ENCODE measurements at places on chromosomes 1 and 21.

DNA sequence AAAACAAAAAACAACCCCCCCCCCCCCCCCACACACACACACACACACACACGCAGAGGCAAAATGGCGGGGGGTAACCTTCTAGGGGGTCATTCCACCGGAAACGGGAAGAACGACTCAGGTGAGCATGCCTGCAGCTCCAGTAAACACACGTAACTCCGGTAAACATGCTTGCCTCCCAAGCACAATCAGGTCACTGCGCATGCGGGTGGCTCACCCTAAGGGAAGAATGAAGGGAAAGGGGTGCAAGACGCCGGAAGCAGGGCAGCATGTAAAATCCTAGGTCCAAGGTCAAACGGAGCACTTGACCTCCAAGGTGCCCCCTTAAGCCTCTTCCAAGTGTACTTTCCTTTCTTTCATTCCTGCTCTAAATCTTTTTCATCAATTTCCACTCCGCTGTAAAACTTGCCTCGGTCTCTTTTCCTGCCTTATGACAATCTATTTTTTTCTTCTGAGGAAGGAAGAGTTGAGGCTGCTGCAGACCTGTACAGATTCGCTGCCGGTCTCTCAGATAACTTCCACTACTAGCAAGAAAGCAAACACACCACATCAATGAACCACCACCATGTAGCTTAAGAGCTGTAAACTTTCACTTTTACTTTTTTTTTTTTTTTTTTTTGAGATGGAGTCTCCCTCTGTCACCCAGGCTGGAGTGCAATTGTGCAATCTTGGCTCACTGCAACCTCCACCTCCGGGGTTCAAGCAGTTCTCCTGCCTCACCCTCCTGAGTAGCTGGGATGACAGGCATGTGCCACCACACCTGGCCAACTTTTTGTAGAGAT lies 21.0 kb upstream of the CBR3 start:
- no peak for DNase-seq

DNA sequence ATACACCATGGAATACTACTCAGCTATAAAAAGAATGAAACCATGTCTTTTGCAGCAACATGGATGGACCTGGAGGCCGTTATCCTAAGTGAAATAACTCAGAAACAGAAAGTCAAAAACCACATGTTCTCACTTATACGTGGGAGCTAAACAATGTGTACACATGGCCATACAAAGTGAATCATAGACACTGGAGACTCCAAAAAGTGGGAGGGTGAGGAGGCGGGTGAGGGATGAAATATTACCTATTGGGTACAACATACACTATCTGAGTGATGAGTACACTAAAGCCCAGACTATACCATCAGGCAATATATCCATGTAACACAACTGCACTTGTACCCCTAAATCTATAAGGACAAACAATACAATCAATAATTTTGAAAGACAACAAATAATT lies 39.5 kb upstream of the FAM20B start:
- DNase-seq: no peak

DNA sequence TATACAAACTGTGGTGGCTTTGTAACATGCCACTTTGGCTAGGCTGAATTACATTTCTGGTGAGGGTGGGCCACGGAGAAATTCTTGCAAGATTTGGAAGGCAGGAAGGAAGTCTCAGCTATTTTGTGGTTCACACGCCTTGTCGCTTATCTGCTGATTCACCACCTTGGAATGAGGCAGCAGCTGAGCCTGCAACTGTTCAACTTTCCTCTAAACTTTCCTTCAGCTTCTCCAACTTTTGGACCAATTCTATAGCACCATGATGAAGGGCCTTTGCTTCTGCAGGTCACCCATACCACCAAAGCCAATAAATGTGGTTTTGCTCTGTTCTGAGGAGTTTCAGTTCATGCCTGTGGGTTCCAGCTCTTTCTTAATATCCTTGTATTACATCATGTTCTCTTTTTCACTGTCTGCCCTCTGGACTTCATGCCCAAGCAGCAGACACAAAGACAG lies 337.6 kb upstream of the SNX7 start:
- no peak for DNase-seq

GRCh38 chr1:174074757-174075156 lies 52.6 kb upstream of the RC3H1 start:
- peak; percentile 51 for DNase-seq

- DNase-seq: no peak
Observed at GRCh38 chr1:53543130-53543777, 84.1 kb downstream of the DMRTB1 start.

GRCh38 chr1:26701266-26701994 lies 5.6 kb downstream of the ARID1A start:
- peak; percentile 60 for DNase-seq

- no peak for DNase-seq
Observed at GRCh38 chr1:67590329-67590728, 94.7 kb upstream of the GADD45A start.

- DNase-seq: no peak
Observed at GRCh38 chr1:228900886-228901392, 165.7 kb downstream of the RHOU start.

DNA sequence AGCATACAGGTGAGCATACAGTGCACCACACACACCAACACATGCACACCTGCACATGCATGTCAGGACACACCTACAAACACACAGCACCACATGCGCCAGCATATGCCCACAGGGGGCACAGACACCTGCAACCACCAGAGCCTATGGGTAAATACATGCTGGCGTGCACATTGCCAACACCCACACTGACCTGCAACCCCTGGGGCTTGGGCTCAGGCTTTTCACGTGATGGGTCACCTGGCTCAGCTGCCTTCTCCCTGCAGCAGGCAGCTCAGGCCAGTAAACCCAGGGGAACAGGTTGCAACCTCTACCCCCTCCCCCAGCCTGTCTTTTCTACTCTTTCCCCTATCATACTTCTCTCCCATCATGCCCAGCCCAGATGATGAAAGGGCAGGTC lies 8.1 kb downstream of the CD247 start:
- no peak for DNase-seq

- no peak for DNase-seq
Observed at GRCh38 chr1:89590341-89591080, 42.4 kb upstream of the LRRC8C start.

GRCh38 chr1:243520831-243521230 lies 265.0 kb downstream of the SDCCAG8 start:
- no peak for DNase-seq

DNA sequence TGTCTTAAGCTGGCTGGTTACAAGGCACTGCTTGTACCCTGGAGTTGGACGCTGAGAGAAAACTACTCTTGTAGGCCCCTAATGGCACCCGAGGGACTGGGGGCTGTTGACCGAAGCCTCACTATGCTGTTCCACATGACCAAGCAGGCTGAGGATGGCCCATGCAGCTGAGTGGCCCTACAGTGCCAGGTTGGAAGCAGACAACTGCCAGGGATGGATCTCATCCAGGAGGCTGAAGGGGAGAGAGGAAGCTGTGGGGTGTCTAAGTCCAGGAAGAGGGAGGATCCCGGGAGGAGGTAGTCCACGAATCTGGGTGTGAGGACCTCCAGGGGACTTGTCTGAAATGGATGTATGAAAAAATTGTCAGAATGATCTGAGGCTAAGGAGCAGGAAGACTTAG lies 45.8 kb downstream of the FOXD2 start:
- no peak for DNase-seq

DNA sequence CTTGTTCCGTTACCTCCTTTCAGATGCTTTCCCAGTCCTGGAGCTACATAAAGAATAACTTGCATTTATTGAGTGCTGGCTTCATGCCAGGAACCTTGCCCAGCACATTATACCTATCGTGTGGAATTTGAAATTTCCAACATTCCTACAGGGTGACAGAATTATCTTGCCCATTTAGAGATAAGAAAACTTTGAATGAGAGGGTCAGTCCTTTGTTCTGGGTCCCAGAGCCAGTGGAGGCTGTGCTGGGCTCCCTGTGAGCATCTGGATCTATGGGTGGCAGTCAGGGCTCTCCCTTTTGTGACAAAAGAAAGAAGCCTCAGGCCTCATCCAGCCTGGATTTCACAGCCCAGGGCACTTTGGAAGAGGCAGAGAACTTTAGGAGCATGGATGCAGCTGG lies 3.2 kb downstream of the GSTM4 start:
- DNase-seq: no peak

- DNase-seq: no peak
Observed at GRCh38 chr1:204725821-204726448, 40.4 kb upstream of the LRRN2 start.

GRCh38 chr1:88029142-88029541 lies 654.9 kb upstream of the PKN2 start:
- no peak for DNase-seq

DNA sequence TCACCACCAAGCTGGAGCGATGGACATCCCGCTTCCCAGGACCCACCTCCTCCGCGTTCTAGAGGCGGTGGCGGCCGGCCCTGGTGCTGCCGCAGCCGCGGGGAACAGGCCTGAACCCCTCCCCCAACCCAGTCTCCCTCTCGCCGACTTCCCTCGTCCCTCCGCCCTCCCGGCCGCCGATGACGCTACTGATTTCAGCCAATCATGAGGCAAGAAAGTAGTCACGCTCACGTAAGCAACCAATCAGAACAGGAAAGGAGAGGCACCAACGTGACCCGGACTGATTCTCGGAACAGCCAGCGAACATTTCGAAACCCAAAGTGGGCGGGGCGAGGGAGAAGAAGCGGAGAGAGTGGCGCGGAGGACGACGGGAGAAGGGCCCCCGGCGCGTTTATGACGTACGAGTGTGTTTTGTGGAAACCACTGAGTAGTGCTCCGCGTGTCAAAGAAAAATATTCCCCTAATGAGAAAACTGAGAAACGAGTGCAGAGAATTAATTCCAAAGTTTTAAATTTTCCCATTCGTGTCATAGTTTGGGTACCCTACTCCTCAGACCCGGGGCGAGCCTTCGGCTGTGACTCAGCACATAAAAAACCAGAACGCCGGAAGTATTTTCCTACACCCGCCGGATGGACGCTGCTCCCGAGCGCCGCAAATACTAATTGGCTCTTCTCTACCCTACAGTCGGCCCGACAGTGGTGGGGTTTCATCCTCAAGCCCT lies at the start of gene NRDC:
Gene NRDC (minus strand): TSS at position 112 of the 721 bp plus-strand sequence. CDS start 112 bp downstream, outside the sequence.
- peak; percentile 100 for DNase-seq
